ENCODE measurements at places on chromosomes 1 and 21.

- DNase-seq, result no peak
- no peaks in the 10 kb centered on the region for H3K36me3 ChIP-seq
- no peak overlapping the region for H3K4me3 ChIP-seq
- H3K4me1 ChIP-seq, result no peaks in the 10 kb centered on the region
Observed at GRCh38 chr1:106798991-106799390, 257.5 kb upstream of the PRMT6 start.

- peaks cover 20% of the 10 kb centered on the region for H3K4me1 ChIP-seq
- H3K4me3 ChIP-seq, result no peak overlapping the region
- no peaks in the 10 kb centered on the region for H3K27me3 ChIP-seq
- no peak for DNase-seq
Observed at GRCh38 chr1:89905395-89906058, 84.7 kb downstream of the LRRC8D start.

DNA sequence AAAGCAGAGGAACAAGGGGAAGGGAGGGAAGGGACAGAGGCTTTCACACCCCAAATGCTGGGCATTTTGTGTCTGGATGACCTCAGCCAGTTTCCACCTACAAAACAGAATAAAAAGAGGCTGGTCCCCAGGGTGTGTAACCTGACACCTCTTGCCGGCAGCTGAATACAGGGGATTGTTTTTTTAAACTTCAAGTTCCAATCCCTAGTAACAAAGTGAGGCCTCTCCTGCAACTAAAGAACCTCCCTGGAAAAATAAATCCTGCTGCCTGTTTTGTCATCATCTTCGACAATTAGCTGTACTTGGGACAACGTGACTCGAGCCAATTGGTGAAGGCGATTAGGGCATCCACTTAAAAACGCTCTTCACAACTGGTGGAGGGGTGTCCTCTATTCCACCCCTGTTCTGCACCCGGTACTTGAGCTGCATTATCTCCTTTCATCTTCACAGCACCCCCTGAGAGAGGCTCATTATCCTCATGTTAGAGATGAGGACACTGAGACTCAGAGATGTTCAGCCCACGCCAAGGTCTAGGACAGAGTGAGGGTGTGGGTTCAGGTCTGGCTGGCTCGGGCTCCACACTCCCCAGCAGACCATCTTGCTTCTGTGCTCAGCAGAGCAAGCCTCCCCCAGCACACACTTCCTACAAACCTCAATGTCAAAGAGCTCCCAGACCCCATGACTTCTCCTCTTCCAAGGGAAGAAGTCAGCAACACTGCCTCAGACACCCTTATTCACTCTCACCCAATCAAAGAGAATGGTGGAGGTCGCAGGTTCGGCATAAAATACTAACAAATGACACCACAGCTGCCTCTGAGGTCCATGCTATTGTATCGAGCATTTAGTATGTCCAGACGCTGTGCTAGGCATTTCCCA lies 15.2 kb downstream of the ITPKB start:
- peak overlapping the region; percentile 85 for H3K4me3 ChIP-seq
- H3K27me3 ChIP-seq, result no peaks in the 10 kb centered on the region
- H3K27ac ChIP-seq, result peak overlapping the region; percentile 97
- H3K36me3 ChIP-seq, result peaks cover 7% of the 10 kb centered on the region

DNA sequence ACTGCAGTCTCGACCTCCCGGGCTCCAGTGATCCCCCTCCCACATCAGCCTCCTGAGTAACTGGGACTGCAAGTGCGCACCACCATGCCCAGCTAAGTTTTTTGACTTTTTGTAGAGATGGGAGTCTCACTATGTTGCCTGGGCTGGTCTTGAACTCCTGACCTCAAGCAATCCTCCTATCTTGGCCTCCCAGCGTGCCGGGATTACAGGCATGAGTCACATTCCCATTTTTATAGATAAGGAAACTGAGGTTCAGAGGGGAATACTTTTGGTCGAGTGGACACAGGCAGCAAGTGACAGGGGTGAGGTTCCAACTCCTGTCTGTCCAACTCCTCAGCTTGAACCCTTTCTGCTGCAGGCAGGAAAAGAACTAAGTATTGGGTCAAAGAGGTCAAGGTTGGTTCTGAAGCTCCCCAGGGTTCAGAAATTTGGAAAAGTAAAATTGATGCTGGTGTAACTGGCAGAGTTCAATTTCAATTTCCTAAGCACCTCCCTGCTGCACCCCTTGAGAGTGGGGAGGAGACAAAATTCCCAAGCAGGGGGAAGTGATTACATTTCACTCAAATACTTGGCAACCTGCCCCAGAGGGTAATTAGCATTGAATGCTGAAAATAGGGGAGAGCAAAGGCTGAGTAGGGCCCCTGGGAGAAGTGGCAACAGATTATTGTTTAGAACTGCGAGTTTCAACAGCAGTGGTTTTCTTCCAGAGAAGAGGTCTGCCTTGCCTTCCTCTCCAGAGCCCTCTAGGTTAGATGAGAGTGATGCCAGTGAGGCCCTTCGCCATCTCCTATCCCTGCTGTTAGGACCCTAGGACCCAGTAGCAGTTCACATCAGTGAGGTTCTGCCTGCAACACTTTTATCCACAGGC lies 17.5 kb upstream of the ALPL start:
- H3K36me3 ChIP-seq, result no peaks in the 10 kb centered on the region
- no peak overlapping the region for H3K4me3 ChIP-seq
- peaks cover 11% of the 10 kb centered on the region for H3K4me1 ChIP-seq
- H3K27me3 ChIP-seq, result peaks cover 10% of the 10 kb centered on the region
- no peak overlapping the region for H3K27ac ChIP-seq
- DNase-seq, result no peak

DNA sequence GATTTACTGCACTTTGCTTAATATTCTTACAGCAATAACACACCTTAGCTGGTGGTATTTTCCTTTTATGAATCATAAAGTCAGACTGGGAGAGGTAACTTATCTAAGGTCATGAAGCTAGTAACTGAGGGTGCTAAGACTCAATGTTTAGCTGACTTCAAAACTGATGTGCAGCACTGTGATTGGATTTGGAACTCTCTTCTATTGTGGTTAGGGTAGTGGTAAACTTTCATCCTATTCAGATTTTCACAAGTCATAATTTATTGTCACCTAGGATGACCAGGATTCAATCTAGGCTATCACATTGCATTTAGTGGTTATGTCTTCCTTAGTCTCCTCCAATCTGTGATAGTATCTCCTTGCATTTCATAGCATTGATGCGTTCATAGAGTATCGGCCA lies 18.9 kb downstream of the EPB41 start:
- peak overlapping the region; percentile 88 for H3K27ac ChIP-seq
- no peak for DNase-seq
- peaks cover 45% of the 10 kb centered on the region for H3K4me1 ChIP-seq
- peaks cover 2% of the 10 kb centered on the region for H3K36me3 ChIP-seq
- peak overlapping the region; percentile 75 for H3K4me3 ChIP-seq
- H3K27me3 ChIP-seq, result no peaks in the 10 kb centered on the region

DNA sequence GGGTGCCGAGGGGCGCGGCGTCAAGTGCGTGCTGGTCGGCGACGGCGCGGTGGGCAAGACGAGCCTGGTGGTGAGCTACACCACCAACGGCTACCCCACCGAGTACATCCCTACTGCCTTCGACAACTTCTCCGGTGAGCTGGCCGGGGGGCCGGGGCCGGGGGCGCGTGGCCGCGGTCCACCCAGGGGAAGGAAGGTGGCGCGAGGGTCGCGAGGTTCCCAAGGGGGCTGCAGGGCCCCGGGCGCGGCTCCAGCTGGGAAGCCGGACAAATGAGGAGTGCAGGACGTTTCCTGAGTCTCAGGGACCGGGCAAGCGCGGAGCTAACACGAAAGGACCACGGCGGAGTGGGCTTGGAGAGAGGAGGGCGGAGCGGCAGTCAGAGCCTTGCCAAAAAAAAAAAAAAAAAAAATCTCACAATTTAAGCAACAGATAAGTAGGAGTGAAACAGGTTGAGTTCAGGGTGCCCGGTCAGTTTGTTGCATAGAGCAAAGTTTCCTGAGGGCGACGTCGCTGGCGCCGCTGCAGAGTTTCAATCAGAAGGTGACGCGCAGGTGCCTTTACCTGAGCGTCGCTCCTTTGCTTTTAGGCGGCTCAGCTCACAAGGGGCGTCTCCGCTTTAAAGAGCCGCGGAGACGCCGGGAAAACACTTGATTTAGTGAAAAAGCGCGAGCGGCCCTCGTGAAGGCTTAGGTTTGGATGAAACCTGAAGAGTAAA lies 750 bp downstream of the RHOU start:
- no peak overlapping the region for H3K27ac ChIP-seq
- H3K27me3 ChIP-seq, result peaks cover 5% of the 10 kb centered on the region
- DNase-seq, result peak; percentile 12
- peak overlapping the region; percentile 91 for H3K4me3 ChIP-seq
- peaks cover 2% of the 10 kb centered on the region for H3K36me3 ChIP-seq

- H3K27me3 ChIP-seq, result no peaks in the 10 kb centered on the region
- peak overlapping the region; percentile 82 for H3K27ac ChIP-seq
- peak; percentile 63 for DNase-seq
- peak overlapping the region; percentile 74 for H3K4me3 ChIP-seq
- H3K4me1 ChIP-seq, result peaks cover 53% of the 10 kb centered on the region
Observed at GRCh38 chr1:160837558-160838205, 25.0 kb downstream of the CD244 start.
